ENCODE measurements at places on chromosomes 2 and 18.

GRCh38 chr2:103817746-103818145, 1036.2 kb upstream of the POU3F3 start:
- DNase-seq = no peak

GRCh38 chr18:805755-806110, 6.3 kb downstream of the YES1 start:
- DNase-seq = no peak

DNA sequence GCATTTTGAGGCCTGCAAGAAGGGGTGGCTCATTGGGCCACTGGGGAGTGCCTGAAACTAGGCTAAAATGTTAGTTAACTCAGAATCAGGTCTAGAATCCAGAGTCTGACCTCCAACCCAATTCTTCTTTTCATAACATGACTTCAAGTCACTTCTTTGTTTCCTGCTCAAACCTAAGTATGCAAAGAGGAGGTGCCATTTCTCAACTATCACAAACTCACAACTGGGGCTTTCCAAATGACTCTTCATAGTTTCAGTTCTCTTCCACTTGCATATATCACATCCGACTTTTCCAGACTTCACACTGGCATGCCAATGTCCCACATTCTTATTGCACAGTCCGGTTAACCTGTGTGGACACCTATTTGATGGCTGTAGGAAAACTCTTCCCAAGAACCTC, 211.6 kb downstream of the TCF4 start:
- no peak for DNase-seq

DNA sequence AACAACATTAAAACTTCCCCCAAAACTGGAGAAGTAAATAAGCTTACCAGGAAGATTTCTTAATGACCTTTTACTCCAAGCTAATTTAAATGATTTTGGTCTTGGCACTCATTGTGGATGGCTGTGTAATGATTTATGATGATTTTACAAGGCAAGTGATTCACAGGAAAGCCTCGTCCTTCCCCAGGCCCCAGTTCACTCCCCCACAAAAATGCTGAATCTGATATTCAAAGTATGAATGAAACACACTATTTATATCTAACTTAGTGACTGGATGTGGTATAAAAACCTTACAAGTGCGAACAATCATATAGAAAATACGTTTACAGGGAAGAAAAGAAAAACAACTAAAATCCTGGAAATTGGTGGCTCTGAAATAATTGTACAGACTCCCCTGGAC, 49.8 kb downstream of the ZNF516 start:
- no peak for DNase-seq

DNA sequence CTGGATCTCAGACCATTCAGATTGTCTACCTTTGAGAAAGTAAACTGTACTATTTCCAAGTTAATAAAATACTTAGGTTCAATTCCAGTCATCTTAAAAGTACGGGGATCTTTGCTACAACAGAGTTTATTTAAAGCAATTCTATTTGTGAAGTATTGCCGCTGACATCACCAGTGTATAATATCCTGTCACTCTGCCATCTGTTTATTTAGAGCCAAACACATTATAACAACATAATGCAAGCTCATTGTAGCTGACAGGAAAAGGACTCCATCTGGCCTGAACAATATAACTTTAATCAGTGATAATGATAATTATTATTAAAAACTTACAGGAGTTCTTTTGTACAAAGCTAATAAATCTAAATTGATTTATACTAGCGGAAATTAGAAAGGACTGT, 786.8 kb downstream of the ERBB4 start:
- DNase-seq = no peak

GRCh38 chr2:236176417-236176816, 8.2 kb upstream of the GBX2 start:
- DNase-seq = no peak

DNA sequence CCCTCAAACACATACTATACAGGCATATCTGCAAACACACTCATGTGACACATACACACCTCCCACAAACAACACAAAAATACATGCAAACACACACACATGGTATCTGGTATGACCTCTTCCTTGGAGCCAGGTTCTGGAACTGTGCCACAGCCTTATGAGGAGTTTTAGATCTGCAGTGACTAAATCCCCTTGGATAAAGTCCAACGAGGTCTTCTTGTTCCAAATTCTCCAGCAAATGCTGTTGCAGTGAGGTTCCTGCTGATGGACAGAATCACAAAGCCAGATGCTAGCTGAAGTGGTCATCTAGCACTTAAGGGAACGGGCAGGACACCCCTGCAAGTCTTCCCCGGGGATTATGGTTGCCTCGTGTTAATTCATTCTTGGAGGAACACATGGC, 54.5 kb upstream of the DAPL1 start:
- DNase-seq = no peak

GRCh38 chr2:5285872-5286769, 406.1 kb upstream of the SOX11 start:
- DNase-seq = peak; percentile 1

DNA sequence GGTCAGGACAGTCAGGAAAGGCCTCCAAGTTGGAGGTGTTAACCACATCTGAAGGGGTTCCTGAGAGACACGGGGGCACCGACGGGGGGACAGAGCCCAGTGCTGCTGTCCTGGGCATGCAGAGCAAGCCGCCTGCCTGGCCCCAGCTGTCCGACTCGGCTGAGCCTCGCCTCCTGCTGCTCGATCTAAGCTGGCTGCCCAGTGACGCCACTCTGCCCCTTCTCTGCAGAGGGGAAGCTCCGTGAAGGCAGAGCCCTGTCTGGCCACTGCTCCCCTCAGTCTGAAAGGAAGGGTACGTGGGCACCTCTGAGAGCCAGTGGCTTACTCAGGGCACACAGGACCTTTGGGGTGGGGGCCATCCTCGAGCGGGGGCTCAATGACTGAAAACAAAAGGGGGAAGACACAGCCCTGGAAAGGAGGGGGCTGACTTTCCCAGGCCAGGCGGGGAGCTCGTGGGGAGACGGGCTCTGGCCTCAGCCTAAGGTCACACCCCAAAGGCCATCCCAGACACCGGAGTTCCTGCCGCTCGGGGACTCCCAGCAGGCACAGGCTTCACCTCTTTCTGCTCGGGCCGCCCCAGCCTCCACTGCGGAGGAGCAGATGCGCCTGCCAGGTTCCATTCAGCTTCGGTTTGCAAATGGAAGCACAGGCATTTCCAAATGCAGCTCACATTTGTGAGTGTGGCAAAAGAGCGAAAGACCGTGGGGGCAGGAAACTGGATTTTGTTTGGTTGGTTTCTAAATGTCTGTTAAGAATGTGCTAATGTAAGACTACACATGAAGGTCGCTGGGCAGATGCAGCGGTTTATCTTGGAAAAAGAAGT, 136.9 kb downstream of the HDAC4 start:
- DNase-seq = no peak

DNA sequence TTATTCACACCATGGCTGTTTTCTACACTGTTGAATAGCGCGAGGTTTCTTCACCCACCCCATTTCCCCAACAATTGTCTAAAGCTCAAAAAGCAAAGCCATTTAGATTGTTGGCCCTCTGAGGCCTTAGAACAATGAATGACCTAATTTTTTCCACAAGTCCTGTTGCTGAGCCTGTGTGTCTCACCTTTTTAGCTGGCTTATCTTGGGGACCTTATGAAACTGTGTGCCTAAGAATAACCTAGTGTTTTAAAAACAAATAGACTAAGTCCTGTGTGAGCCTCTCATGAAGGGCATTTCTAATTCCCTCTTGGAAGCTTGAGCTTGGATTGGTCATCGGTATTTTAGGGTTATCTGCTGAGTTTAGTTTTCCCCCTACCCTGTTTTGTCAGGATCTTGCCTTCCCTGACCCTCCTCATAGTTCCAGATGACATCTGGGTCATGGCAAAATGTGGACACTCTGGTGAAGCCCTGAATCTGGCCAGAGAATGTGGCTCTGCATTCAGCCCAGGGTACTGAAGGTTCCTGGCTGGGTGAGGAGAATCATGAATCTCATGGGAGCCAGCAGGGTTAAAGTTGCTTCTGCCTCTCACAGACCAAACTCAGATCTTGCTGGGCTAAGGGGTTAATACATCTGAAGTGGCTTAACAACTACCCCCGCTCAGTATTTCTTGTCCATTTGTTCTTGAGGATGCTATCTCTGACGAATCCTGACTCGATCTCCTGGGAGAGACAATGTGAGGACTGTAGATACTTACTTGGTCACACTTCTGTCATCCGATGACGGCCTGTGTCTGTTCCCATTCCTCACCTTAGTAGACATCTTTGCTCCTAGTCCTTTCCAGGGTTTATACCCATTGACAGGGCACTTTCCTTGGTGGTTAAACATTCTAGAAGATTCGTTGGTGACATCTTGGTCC, 104.2 kb upstream of the MAP4K3 start:
- DNase-seq = no peak

- DNase-seq = no peak
Measured at GRCh38 chr2:233409286-233409991, 55.1 kb downstream of the DGKD start.

- no peak for DNase-seq
Measured at GRCh38 chr2:206442474-206442832, 879 bp upstream of the ADAM23 start.

DNA sequence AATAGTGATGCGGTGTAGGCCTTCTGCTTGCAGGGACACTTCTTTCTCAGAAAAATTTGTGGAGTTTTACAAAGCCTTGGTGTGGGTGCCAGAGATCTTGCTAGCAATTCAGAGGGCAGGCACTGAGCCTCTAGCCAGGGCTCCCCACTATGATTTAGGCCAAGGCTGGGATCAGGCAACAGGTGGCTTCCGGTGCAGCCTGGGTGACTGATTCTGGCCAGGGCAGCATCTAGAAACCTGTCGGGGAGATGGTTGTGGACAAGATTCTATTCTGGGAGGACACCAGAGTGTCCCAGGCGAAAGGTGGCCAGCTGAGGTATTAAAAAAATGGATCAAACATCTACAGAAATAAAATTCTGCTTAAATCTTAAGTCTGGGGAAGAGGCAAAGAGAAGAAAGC, 21.5 kb upstream of the TNP1 start:
- DNase-seq = no peak

- DNase-seq = no peak
Measured at GRCh38 chr2:195489101-195489500, 167.9 kb upstream of the SLC39A10 start.

- no peak for DNase-seq
Measured at GRCh38 chr2:23523373-23524260, 138.6 kb downstream of the KLHL29 start.

DNA sequence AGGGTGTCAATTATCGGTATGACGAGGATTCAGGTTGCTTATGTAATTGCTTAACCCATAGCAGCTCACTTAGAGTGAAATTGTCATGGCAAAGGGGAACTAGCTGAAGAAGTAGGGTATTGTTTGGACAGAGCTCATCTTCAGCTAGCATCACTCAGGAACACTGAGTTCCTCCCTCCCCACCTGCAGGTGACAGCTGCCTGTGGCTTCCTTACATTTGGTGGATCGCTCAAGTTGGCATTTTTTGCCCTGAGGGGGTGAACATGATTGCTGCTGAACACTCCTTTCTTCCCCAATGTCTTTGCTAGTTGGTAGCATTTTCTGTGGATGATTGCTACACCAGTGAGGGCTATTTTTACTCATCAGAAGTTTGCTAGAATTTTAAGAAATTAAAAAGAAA, 86.7 kb upstream of the THUMPD2 start:
- DNase-seq = no peak

- no peak for DNase-seq
Measured at GRCh38 chr2:40466935-40467572, 15.2 kb upstream of the SLC8A1 start.

DNA sequence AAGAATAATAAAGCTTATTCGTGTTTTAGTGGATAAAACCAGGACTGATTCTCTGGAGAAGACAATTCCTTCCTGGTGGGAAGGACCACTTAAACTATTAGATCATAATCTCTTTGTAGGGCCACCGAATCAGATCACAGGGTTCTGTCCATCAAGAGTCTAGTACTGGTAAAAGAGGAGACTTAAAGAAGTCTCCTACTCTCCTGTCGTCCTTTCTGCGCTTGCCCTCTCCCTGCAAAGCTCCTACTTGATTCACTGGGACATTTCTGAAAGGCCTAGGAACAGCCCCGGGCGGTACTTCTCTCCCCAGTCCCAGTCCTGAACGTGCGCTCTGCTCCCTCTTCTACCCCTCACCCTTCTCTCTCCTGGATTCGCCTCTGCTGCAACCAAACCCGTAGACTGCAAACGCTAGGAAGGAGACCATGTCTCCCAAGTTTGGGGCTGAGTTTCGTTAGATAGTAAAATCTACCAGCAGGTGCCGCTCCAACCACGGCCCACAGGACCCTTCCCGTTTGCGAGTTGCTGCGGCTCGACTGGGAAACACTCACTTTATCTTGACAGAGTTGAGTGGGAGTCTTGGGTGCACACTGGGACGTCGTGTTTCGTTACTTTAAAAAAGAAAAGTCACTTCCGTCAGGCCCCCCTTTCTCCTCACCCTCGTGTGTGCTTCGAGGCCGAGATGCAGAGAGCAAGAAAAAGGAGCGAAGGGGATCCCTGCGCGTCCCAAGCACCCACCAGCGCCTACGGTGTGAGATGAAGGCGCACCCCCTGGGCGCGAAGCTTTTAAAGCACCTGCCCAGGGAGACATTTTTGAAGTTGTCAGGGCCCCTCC, 923 bp downstream of the FIGLA start:
- DNase-seq = peak; percentile 61

- DNase-seq = no peak
Measured at GRCh38 chr2:177188482-177189469, 23.8 kb upstream of the HNRNPA3 start.
